Hematopoietic multipotent progenitor cell (in vitro differentiated cells): ENCODE measurements at places on chromosomes 1 and 21.
A peak's percentile ranks its signal among the peaks of the same experiment; 100 is the strongest.

DNA sequence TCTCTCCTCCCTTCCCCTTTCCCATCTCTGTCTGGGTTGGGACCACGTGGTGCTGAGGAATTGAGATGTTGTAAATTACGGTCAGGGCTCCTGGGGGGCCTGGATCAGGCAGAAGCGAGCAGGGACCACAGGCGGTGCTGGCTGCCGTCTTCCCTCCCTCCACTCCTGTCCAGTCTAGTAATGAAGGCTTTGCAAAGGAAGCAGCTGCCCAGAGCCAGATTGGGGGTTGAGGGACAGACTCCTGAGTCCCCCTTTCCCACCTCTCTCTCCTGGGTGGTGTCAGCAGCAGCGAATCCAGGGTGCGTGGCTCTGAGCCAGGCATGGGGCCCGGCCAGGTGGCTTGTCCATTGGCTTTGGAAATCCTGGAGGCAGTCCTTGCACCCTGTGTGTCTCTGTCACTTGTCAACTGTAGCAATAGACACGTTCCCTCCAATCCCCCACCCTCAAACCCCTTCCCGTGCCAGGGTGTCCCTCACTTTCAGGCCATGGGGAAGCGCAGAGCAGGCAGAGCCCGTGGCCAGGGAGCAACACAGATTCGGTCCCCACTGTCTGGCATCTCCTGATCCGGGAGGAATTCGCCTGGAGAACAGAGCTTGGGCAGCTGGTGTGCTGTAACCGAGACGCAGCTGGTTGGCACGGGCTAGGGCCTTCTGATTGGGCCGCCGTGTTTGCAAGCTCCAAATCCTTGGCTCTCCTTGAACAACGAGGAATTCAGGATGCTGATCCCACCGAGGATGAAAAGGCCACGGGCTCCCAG is 64.8 kb upstream of the WNT4 start:
- no peak for DNase-seq

GRCh38 chr1:248818505-248819374 is 7.0 kb downstream of the SH3BP5L start:
- DNase-seq = no peak

DNA sequence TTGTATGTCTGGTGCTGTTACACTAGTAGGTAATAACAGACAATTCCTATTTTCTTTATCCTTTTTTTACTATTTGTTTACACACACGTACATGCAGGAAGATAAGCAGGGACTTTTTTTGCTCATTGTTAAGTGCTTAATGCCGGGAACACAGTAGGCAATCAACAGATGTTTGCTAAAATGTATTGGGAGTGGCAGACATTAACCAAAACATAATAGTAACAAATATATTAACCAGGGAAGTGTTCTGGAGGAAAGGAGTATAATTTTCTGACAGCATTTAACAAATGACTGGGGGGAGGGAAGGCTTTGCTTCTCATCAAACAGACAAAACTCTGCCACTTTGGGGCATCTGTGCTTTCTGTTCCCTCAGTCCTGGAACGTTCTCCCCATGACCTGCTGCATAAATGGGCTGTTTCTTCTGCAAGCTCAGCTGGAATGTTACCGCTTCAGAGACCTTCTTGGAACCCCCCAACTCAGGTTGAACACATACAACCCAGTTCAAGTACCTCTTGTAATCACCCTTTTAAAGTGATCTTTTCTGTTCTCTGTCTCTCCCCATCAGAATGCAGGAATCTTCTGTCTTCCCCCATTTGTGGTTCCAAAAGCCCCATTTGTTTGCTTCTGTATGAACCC is 2.1 kb downstream of the CR1L start:
- no peak for DNase-seq

GRCh38 chr1:61334718-61335589 is 252.6 kb downstream of the NFIA start:
- DNase-seq = no peak

DNA sequence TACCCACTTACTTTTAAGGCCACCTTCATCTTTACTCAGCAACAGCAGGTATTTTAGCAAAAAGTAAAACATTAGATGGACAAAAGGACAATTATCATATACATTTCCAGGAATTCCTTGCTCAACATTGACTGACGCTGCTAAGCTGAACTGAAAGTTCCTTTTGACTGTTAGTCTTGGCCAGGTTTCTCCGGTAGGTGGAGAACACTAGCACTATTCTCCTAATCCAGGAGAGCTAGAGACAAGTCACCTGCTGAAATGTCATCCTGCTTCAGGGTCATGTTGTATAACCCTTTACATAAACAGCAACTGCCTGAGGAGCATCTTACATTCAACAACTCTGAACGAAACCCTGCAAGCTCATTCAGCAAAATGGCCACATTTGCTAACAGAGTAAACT is 109.0 kb upstream of the ESRRG start:
- DNase-seq = no peak

DNA sequence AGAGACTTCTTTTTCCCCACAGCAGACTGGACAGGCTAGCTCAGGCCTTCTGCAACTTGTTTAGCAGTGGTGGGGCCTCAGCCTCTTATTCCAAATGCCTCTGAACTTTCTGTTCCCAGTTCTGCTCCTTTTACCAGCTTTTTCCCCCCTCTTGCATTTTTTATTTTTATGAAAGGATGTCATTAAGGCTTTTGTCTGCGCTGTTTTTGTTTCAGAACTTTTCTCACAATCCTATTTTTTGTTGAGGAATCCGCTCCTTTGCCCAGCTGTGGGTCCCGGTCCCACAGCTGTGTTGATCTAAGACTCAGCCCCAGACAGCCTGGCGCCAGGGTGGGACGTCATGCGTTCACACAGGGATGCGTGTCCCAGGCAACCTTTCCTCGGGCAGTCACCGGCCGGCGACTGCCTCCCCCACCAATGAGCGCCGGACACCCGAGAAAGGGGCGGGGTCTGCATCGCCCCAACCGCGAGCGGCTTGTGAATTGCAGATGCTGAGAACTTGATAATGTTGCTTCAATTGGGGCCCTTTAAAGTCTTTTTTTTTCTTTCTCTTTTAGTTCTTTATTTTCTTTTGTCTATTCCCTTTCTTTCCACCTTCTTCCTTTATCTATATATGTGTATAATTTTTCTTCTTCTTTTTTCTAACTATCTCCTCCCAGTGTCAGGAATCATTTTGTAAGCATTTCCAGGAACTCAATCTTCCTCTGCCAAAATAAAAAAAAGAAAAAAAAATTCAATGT is 3.0 kb upstream of the ID3 start:
- no peak for DNase-seq

DNA sequence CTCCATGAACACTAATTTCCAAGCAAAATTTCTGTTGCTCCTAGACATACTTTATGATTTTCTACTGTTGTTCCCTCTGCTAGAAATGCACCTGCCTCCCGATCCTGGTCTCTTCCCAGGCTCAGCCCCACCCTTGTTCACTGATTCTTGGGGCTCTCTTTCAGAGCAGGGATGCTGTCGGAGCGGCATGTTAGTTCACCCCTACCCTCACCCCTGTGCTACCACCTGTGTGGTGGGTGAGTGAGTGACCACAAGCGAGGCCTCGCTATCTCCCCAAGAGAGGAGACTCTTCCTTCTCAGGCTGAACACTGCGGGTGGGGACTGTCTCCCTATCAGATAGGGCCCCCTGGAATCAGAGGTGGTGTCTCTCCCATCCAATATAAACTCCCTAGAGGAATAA is 4.9 kb upstream of the S100A8 start:
- DNase-seq = no peak

DNA sequence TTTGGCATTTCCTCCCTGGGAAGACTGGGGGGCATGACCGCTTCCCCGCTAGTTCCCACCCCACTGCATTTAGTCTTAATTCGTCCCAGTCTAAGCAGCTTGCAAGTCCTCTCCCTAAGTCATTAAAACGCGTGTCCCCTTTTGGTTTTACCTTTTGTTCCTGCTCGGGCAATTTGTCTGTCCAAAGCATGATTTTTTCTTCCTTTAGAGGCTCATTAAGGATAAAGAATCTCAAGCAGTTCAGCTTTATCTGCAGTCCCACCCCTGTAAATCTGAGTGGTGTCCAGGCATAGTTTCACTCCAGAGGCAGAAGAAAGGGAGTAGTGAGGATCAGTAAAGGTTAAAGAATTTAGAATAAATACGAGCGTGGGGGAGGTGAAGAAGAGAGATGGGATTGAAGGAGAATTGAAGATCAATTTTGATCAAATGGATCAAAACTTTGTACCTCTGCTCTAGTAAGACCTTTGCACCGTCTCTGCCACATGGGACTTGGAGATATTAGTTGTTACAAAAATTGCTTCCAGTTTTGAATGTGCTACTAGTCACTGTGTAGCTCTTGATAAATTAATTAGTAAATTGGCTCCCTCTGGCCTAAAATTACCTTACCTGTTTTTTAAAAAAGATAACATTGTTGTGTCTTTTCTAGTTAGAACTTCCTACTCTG is 989 bp upstream of the ETV3 start:
- DNase-seq = no peak

GRCh38 chr1:207004931-207005830 is 27.4 kb downstream of the C1orf116 start:
- DNase-seq = peak; percentile 58

DNA sequence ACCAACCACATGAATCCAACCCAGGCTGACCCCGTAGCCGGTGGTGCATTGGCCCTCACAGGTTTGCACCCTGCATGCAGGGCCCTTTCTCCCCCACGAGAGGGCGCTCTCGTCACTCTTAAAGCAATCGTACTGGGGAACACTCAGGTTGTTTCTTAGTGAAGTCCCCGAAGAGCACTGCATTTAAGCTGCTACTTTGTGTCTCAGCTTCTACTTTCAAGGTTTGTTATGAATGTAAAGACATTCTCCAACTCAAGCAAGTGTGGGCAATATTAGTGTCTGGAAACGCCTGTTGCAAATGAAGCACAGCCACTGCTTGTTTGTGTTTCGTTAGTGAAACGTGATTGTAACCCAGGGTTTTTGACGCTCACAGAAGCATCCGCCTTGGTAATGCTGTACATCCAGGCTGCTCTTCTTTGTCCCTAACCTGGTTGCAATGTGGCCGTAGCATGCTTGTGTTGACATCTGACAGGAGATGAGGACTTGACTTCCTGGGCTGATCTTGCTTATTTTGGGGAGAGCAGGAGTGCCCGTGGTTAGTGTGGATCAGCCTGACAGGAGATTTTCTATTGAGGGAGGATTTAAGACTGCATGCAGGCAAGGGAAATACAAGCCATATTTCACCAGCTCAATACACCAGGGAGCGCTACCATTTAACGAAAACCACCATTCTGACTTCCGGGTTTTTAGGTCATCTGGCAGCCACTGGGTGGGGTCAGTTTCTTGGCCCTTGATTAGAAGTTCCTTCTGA is 79.8 kb downstream of the ST6GALNAC3 start:
- DNase-seq = peak; percentile 87

- no peak for DNase-seq
These were observed 279.4 kb downstream of the RGS7 start for GRCh38 chr1:241077386-241078147.

DNA sequence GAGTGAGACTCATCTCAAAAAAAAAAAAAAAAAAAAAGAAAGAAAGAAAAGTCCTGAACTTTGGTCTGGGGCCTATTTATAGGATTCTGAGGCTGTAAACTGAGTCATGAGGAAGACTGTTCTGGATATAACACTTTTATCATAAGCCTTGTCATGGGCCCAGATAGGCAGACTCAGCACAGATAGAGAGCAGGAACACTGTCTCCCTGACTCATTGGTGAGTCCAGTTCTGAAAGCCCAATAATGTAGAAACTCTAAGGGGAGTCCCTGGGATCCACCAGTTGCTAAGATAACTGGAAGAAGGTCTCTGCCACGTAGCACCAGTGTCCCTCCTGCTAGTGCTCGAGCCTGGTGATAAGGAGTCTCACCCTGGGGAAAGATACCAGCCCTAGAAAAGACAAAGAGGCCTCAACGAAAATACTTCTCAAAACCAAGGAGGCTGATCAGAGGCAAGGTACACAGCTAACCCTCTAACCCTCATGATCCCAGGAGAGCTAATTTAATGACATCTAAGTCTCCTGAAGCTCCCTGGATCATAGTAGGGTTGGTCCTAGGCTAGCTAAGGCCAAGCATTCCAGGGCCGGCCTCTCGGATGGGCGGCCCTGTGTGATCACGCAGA is 43.5 kb downstream of the LPAR3 start:
- DNase-seq = no peak

DNA sequence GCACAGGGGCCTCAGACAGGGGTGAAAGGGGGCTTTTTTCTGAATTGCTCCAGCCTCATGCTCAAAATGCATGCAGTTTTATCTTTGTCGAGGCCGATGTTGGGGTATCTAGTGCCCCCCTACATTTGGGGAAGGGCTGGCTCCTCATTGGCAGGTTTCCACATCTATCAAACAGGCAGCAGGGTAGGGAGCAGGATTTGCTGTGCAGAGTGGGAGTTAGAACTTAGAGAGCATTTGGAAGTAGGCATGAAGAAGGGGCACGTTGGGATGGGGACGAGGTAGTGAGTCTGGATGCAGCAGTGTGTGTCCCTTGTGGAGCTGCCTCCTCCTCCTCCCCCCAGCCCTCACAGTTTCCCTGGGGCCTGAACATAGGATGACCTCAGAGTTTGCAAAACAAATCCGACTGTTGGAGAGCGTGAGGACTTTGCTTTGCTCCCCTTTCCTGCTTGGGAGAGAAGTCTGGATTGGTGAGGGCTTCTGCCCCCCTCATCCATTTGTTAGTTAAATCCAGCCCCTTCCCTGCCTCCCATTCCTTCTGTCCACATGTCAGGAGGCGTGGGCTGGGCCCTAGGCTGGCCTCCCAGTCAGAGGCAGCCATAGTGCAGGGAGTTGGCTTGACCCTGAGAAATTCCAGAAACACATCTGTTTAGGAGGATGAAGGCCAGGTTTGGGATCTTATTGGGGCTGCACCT is 36.9 kb upstream of the GPR37L1 start:
- DNase-seq = no peak

GRCh38 chr1:26701266-26701994 is 5.6 kb downstream of the ARID1A start:
- no peak for DNase-seq

GRCh38 chr1:92476071-92476631 is 10.6 kb downstream of the GFI1 start:
- peak; percentile 73 for DNase-seq

DNA sequence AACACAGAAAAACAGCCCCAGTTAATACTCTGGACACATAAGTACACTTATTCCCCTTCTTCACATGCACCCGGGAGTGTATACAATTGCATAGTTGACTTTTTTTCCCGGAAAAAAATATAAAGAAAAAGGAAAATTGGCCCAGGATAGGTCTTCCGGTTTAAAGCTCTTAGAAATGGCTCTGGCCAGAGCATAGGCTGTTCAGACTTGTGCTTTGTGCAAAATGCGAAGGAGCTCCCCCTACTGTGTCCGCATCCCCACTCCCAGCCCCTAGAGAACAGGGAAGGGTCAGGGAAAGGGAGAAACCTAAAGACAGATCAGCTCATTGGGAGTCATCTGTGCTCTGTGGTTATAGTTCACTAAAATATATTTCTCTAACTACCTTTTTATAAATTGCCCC is 5.5 kb upstream of the MTMR11 start:
- DNase-seq = no peak
